ENCODE measurements at places on chromosomes 1 and 21.

DNA sequence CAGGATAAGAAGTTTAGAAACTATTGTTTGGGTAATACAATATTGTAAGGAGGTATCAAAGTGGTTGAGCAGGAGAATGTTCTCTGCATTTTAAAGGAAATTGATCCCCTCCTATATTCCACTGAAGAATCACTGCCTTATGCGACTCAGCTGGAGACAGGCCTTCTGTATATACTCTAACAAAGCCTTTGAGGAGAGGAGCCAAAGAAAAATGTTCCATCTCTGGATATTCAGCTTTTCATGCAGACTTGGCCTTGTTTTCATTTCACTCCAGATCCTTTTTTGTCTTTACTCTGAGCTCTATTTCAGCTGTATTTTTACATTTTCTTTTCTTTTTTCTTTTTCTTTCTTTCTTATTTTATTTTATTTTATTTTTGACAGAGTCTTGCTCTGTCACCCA, 42.1 kb upstream of the S1PR1 start:
- no peak for DNase-seq

GRCh38 chr1:38658883-38659282, 200.7 kb downstream of the RRAGC start:
- DNase-seq = no peak

- no peak for DNase-seq
Observed at GRCh38 chr1:11880911-11881748, 22.4 kb upstream of the NPPB start.

GRCh38 chr1:28512058-28512611, 6.3 kb downstream of the RCC1 start:
- DNase-seq = no peak

DNA sequence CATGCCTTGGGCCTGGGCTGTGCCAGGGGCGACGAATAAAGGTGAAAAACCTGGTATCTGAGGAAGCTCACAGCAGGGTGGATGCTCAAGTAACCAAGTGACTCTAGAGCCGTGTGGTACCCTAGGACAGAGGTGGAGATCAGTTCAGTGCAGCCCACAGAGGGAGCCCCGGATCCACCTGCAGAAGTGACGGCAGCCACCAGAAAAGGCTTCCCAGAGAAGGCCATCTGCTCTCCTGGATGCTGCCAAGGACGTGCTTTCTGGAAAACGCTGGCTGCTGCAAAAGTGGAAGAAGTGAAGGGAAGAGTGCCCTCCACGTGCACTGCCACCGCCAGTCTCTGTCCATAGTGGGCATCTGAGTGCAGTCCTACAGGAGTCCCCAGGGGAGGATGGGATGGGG, 27.7 kb downstream of the TMCO4 start:
- no peak for DNase-seq

DNA sequence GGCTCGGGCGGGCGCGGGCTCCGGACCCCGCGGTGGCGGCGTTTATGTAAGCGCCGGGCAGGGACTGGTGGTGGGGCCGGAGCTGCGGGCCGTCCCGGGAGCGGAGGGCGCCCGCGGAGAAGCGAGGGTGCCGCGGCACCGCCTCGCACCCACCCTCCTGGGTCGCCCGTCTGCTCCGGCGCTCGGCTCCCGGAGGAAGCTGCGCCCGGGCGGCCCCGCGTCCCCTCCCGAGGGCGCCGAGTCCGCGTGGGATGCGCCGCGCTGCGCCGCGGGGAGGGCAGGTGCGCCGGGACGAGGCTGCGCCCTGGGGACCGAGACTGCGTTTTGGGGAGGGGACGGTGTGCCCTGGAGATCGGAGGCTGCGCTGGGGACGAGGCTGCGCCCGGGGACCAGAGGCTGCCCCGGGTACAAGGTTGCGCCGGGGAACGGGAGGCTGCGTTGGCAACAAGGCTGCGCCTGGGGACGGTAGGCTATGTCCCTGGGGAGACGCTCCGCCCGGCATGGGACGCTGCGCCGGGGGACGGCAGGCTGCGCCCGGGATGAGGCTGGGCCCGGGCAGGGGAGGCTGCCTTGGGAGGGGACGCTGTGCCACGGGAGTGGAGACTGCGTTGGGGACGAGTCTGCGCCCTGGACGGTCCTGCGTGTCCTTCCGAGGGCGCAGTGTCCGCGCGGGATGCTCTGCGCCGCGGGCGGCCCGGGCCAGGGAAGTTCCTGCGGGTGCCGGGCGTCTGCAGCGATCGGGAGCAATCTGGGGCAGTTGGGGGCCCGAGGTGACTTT, 627 bp downstream of the ADARB1 start:
- no peak for DNase-seq

DNA sequence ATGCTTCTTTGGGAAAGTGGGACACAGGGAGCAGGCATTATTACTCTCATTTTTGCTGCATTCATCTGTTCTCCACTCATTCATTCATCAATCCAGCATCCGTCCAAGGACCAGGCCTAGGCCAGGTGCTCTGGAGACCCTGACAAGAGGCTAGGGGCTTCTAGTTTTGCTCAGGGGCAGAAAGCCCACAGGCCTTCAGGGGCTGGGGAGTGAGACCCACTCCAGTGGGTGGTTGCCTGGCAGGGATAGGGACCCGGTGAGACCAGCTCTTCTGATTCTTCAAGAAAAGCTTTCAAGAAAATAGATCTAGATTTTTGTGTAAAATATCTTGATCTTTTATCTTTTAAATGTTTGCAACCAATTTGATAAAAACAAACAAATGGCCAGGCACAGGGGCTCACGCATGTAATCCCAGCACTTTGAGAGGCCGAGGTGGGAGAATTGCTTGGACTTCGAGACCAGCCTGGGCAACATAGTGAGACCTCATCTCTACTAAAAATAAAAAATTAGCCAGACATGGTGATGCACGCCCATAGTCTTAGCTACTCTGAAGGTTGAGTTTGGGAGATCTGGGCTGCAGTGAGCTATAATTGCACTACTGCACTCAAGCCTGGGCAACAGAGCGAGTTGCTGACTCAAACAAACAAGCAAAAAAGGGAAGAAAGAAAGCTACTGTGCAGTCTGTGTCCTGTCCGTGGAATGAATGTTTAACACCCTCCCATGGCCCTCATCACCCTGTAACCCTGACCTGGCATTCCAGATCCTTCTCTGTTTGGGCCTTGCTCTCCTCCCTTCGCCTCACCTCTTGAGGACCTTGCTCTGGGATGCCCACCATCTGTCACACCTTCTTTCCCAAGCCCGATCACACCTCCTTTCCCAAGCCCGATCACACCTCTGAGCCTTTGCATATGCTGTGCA, 17.3 kb upstream of the LRP8 start:
- DNase-seq = no peak

GRCh38 chr1:163357378-163357777, 35.6 kb downstream of the NUF2 start:
- no peak for DNase-seq

- no peak for DNase-seq
Observed at GRCh38 chr1:219293410-219293809, 119.7 kb downstream of the LYPLAL1 start.

GRCh38 chr1:66728021-66728420, 24.2 kb upstream of the DYNLT5 start:
- DNase-seq = no peak

- no peak for DNase-seq
Observed at GRCh38 chr1:233300326-233300725, 4.8 kb upstream of the PCNX2 start.

DNA sequence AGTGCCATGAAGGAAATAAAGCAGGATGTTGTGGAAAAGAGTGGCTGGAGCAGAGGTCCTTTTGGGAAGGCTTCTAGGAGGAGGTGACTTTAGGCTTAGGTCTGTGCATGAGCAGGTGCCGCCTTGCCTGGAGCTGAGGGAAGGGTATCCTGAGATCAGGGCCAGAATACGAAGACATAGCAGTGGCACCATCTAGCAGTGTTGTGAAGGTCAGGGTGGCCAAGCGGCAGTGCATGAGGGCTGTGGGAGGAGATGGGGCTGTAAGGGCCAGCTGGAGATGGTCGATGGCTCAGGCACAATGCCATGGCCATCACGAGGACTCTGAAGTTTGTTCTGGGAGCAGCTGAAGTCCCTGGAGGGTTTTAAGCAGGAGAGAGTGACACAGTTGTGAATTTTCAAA, 219.5 kb downstream of the PTPRU start:
- DNase-seq = no peak

GRCh38 chr1:33060579-33061083, 20.3 kb upstream of the AZIN2 start:
- DNase-seq = no peak

GRCh38 chr1:241823925-241824324, 24.1 kb upstream of the EXO1 start:
- DNase-seq = no peak

- no peak for DNase-seq
Observed at GRCh38 chr1:184890539-184890973, 83.8 kb downstream of the NIBAN1 start.

DNA sequence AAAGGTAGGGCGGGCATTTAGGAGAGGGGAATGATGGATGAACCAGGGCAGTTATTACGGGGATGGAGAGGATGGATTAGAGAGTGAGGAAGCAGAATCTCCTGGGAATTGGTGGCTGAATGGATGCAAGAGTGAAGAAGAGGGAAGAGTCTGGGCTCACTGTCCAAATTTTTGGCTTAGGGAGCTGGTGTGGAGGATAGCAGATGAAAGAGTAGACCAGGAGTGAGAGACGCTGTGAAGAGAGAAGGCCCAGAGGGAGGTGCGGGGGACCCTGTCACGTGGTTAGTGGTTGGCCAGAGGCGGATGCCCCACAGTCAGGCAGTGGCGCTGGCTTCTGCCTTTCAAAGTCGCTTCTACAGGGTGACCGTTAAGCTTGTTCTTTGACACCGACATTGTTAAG, 78.4 kb downstream of the PEX14 start:
- DNase-seq = no peak

- no peak for DNase-seq
Observed at GRCh38 chr21:45636951-45637646, 6.4 kb upstream of the PCBP3 start.

DNA sequence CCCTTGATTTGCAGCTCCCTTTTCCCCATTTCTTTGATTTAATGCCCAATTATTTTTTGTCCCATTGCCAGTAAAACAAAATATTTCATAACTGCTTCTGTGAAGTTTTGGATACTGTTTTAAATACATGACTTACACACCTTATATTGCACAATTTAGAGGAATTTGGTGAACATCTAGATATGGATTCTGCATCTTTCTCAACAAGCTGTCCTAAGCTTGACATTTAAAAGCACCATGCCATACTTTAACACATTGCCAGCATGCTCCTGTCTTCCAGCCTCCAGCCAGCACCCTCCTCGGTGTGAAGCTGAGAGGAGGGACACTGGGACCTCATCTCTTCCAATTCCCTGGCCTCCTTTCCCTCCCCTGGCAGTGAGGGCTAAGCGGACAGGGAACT, 167.6 kb downstream of the SEC16B start:
- no peak for DNase-seq

GRCh38 chr21:25176637-25177412, 430.5 kb downstream of the MRPL39 start:
- DNase-seq = no peak

DNA sequence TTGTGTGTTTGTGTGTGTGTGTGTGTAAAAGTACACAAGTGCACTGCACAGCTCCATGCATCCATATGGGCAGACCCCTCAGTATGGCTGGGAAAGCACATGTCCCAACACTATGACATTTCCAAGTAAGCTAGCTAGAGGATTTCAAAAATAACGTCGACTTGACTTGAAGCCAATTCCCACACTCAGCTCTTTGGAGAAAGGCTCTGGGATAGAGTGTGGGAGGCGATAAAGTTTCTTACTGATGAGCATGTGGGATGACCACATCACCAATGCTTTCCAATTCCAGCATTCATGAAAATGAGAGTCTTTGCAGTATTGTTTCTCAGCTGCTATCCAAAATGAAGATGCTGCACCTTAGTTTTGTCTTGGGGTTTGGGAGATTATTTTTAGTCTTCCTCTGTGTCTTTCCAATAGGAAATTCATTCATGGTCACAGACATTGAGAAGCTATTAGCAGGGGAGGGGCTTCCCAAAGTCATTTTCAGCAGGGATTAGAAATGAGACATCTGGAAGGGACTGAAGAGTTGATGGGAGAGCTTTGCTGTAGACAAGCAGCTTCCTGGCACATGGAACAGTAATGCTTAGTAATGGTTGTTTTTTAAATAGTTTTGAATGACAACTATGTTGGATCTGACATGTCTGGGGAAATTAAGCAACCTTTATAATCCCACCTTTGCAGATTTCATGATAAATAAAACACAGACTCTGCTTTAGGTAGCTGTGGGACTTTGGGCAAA, 143.5 kb downstream of the ASTN1 start:
- DNase-seq = no peak

DNA sequence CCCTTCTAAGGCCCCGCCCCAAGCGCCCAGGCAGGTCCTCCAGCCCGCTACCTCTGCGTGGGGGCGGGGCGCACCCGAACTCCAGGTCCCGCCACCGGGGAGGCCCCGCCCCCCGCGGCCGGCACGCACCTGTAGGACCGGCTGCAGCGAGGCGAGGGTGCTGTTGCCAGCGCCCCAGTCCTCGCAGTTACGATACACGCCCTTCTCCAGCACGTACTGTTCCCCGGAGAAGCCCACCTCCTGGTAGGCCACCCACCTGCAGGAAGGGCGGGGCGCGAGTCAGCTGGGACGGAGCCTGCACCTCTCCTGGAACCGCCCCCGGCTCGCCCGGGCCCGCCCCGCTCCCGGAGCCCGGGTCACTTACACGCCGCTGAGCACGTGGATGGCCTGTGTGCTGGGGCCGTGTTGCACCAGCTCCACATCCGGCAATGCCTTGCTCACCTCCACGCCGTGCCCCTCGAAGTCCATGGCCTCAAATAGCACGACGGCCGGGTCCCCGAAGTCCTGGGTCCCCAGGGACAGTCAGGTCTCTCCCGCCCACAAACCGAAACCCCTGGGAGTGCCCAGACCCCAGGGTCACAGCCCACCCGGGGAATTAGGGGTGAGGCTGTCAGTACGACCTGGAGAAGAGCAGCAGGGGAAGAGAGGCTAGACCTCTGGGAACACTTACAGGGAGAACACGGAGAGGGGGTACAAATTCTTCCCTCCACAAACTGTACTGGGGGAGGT, 17.3 kb downstream of the CRYBG2 start:
- no peak for DNase-seq

DNA sequence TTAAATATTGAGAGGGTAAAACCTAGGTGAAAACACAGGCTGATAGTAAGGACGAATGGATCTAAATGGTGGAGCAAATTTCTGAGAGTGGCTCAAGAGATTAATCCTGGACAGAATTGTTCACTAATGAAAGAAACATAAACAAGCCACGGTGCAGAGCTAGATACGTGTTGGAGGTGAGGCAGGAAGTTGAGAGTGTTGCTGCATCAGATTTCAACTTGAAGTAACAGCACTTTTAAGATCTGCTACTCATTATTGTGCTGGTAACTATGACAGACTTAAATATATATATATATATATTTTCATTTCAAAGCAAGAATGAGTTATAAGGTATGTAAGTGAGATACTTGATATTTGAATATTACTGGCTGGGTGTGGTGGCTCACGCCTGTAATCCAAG, 64.9 kb downstream of the PTGS2 start:
- no peak for DNase-seq

- DNase-seq = no peak
Observed at GRCh38 chr1:78370779-78371482, 119.8 kb upstream of the PTGFR start.
